ENCODE measurements at places on chromosomes 5 and 9.

DNA sequence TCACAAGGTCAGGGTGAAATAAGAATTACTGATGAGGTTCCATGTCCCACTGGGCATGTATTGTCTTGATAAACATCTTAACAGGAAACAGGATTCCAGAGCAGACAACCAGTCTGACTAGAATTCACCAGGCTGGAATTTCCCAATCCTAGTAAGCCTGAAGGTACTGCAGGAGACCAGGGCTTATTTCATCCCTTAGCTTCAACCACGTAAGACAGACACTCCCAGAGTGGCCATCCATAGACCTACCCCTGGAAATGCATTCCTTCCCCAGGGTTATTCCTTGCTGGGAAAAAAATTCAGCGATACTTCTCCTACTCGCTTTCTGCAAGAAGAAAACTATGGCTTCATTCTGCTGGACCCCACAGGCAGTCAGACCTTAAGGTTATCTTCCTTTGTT, 785.4 kb downstream of the NR2F1-AS1 start:
- no peak for DNase-seq

GRCh38 chr5:125311743-125312142, 565.3 kb upstream of the ZNF608 start:
- peak; percentile 56 for DNase-seq

DNA sequence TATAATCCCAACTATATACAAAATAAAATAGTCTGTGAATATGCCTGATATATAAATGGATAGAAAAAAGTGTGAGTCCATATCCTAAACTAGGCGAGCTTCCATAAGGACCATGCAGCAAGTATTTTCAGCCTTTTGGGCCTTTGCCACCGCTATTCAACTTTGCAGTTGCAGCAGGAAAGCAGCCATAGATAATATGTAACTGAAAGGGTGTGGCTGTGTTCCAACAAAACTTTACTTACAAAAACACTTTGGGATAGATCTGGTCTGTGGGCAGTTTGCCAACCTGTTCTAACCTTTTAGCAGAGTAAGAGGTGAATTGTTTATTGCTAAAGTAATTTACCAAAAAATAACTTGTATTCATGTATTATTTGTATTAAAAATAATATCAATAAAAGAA, 127.8 kb upstream of the GPR151 start:
- DNase-seq, result no peak

- no peak for DNase-seq
These were observed 1000.0 kb downstream of the PTPRD start for GRCh38 chr9:9612755-9613154.

- DNase-seq, result no peak
These were observed 150.8 kb downstream of the MEF2C start for GRCh38 chr5:88732181-88732633.

- DNase-seq, result no peak
These were observed 412.2 kb upstream of the SLC24A2 start for GRCh38 chr9:20200991-20201431.

DNA sequence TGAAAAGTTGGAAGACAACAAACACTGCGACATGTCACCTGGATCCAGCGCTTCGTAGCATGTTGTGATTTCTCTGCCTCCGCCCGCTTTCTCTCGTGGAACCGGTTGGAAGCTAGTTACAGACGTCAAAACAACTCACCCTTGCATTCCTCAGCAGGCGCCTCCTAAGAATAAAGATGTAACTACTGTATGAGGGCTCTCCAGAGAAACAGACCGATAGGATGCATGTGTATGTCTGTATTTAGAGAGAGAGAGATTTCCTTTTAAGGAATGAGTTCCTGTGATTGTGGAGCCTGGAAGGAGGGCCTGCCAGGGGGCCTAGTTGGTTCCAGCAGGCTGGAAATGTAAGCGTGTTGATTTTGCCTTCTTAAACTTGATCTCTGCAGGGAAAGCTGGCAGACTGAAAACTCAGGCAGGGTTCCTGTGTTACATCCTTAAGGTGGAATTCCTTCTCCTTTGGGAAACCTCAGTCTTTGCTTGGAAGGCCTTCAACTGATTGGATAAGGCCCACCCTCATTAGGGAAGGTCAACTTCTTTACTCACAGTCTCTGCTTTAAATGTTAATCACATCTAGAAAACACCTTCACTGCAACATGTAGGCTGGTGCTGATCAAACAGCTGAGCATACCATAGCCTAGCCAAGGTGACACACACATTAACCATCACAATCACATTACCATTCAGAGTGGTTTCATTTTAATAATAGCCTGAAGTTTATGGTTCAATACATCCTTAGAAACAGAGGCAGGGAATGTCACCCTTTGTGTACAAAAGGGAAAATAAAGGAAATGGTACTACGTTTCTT, 163.8 kb downstream of the SYK start:
- no peak for DNase-seq

DNA sequence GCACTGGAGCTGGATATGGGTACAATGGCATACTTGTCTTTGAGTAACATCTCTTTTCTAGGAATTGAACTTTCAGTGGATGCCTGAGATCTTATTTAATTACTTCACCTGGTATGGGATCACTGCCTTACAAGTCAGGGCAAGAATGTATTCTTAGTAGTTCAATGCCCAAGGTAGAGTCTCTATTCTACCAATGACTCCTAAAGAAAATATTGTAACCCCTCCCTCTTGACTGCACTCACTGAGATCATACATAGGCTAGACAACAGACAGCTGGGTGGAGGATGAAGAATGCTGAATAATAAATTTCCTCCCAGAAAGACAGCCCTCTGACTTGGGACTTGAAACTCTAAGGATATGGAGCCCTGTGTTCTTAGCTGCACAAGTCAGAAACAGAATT, 1216.3 kb upstream of the ACO1 start:
- DNase-seq, result no peak

- no peak for DNase-seq
These were observed 261.8 kb downstream of the ARHGAP26 start for GRCh38 chr5:143031781-143032580.

DNA sequence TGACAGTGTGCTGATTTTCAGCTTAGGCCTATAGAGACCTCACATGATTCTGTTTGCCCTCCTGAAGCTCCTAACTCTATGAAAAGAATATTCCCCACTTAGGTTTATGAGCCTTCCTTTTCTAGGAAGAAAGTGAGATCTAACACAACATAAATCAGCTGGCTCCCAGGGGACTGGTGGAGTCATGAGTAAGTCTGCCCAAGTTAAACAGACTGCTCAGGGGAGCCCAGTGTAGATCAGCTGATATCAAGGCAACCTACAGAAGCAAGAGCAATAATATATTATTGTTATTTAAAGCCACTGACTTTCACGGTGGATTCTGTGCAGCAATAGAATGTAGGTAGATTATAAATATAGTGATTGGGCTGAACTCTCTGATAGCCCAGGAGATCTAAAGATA, 1978.6 kb upstream of the CDH6 start:
- DNase-seq, result no peak

DNA sequence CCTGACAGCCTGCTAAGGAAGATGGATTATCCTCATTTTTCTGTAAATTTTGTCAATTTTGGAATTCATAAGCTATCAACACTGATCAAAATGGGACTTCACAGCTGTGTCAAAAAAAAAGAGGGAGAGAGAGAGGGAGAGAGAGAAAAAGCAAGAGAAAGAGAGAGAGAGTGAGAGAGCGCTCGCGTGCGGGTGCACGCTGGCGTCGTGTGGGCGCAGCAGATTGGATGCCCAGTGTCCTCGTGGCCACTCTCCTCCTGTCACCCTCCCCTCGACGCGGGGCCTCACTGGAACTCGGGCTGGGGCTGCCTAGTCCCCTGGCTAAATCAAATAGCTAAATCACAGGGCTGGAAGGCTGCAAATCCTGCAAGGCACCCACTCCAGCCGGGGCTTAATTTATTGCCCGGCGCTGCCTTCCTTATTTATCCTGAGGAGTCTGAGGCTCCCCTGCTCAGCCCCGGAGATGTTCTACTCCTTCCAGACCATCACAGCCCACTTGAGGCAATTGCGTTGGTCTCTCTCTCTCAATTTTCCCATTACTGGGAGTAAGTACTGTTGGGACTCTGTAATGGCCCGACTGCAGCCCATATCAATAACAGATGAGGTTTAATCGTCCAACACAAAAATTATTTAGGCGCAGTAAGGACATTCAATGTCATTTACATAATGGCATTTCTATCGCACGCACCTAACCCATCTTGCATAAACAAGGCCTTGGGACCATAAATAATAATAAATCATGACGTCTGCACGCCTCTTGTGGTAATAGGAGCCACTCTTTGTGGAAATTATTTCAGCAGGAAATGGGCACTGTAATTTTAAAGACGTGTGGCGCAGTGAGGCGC, 94.2 kb downstream of the PAX5 start:
- no peak for DNase-seq

DNA sequence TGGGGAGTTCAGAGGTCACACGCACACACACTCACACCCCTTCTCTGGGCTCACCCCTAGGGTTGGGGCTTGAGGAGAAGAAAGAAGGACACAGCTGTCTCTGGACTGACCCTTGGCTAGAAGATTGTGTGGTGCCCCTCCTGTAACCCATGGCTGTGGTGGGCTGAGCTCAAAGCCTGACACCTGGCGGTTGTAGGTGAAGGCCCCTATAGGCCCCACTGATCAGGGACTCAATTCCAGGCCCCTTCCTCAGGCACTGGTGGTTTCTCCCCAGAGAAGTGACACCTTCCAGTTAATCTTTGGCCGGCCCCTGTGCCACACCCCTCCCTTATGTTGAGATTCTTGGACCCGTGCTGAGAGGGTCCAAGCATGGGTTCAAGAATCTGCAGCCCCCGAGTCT, 35.2 kb upstream of the CRB2 start:
- no peak for DNase-seq

GRCh38 chr5:179762781-179763176, 30.2 kb downstream of the MAML1 start:
- DNase-seq, result no peak

DNA sequence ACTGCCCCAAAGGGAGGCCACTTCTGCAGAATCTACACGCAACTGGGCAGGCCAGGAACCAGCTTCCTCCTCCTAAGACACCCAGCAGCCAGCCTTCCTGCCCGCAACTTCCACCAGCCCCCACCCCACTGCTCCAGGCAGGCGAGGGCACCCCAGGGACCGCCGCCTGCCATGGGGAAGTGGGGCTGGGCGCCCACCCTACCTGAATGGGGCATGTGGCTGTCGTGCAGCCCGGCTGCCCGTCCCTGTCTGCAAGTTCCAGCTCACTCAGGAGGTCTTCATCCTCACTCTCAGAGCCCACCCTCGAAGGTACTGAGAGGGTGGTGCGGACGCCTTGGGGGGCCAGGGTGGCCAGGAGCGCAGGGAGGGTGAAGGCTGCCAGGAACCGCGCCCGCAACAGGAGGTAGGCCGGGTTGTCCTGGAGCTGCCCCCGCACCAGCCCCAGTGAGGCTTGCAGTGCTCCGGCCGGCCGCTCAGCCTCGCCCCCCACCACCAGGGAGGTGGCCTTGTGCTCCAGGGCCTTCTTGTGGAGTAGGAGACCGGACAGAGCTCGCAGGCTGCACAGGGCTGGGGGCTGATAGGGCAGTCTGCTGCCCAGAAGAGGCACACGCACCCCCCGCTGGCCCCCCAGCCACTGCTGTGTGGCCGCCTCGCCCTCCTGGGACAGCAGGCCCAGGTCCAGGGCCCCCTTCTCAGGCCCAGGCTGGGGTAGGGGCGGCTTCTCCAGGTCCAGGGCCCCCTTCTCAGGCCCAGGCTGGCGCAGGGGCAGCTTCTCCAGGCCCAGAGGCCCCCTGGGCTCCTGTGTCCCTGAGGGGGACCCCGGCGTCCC, 4.1 kb upstream of the CARD9 start:
- DNase-seq, result no peak

DNA sequence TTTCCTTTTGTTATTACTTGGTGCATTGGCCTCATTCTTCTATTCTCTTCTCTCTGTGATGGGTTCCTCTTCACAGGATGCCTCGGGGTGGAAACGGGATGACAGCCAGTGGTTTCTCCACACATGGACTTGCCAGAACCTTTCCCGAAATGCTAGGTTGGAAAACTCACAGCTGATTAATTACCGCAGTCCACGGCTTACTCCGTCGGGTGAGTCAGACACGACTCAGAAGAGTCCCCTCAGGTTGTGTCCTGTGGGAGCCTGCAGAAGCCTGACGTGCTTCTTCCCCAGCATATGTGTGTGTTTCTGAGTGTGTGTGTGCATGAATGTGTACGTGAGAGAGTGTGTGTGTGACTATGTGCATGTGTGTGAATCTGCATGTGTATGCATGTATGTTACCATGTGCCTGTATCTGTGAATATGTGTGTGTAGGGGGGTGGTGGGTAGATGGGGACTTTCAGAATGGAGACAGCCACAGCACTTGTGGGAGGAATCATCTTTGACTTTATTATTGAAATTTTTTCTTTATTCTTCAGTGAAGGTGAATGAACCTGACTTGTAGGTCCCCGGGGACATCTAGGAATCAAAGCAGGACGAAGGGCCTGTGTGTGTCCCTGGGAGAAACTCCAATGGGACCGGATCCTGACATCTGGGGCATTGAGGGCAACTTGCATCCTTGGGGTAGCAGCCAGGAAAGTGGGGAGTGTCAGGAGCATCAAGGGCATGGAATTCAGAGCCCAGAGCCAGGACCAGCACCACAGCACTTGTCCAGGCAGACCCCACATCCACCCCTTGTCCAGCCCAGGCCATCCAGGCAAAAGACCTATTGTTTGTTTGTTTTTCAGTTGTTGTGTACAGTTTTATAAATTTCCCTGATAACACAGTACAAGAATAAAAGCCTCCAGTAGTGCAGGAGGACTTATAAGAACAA, 21.9 kb upstream of the MED10 start:
- DNase-seq, result peak; percentile 44

GRCh38 chr9:75152416-75152815, 64.1 kb downstream of the OSTF1 start:
- no peak for DNase-seq

- DNase-seq, result no peak
These were observed 29.9 kb upstream of the UNC5A start for GRCh38 chr5:176780176-176781053.

- peak; percentile 71 for DNase-seq
These were observed 121.1 kb upstream of the IL12B start for GRCh38 chr5:159451197-159452052.

DNA sequence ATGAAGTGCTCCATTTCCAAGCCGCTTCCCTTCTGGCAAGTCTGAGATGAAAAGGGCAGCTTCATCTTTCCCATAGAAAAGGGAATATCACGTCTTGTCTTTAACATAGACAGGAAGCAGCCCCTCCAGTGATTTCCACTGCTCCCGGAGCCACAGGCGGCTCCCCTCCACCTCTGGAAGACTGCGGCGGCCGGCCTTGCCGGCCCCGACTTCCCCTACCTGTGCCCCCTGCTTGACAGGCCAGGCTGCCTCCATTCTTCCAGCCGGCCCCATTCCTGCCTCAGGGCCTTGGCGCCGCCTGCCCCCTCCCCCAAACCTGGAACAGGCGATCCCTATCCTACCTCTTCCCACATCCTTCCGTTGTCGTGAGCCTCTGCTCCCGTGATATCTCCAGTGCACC, 141.8 kb downstream of the ZNF354C start:
- no peak for DNase-seq

- DNase-seq, result peak; percentile 72
These were observed 64.0 kb downstream of the POU5F2 start for GRCh38 chr5:93677359-93677891.

- DNase-seq, result no peak
These were observed 150.6 kb upstream of the EFNA5 start for GRCh38 chr5:107821288-107821687.

All from HTR-8/SVneo (cell line).